ENCODE measurements at places on chromosomes 13 and 19.

DNA sequence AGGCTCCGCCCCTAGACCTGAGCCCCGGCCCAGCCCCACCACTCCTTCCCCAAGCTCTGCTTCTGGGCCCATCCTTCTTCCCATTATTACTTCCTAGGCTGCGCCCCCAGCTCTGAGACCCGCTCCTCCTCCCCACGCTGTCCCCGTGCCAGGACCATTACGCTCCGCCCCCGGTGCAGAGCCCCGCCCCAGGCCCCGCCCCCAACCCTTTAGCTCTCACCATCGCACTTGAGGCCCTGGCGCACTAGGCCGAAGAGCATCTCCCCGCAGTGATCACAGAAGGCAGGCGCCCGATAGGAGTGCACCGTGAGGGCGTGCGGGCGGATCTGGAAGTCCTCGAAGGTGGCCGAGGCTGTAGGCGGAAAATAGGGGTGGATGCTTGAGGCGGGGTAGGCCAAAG lies 6.2 kb downstream of the PRKD2 start:
- DNase-seq = no peak

GRCh38 chr19:56995303-56995702 lies 124.5 kb upstream of the USP29 start:
- no peak for DNase-seq

DNA sequence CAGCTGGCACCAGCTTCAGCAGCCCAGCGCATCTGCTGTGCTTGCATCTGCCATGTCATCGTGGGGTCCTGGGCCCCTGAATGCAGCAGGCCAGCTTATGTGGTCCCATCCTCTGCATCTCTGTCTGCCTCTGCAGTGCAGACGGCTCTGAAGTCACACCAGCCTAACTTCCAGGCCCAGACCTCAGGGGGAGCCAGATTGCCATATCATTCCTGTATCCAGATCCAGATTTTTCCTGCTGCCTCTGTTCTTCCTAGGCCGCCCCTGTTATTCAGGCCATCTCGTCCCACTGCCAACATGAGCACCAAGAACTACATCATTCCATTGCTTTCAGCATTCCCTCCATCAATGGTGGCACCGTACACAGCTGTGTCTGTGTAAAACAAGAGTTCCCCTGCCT lies 571.6 kb downstream of the UQCRFS1 start:
- no peak for DNase-seq

GRCh38 chr19:13835791-13836723 lies 40.8 kb downstream of the ZSWIM4 start:
- no peak for DNase-seq

DNA sequence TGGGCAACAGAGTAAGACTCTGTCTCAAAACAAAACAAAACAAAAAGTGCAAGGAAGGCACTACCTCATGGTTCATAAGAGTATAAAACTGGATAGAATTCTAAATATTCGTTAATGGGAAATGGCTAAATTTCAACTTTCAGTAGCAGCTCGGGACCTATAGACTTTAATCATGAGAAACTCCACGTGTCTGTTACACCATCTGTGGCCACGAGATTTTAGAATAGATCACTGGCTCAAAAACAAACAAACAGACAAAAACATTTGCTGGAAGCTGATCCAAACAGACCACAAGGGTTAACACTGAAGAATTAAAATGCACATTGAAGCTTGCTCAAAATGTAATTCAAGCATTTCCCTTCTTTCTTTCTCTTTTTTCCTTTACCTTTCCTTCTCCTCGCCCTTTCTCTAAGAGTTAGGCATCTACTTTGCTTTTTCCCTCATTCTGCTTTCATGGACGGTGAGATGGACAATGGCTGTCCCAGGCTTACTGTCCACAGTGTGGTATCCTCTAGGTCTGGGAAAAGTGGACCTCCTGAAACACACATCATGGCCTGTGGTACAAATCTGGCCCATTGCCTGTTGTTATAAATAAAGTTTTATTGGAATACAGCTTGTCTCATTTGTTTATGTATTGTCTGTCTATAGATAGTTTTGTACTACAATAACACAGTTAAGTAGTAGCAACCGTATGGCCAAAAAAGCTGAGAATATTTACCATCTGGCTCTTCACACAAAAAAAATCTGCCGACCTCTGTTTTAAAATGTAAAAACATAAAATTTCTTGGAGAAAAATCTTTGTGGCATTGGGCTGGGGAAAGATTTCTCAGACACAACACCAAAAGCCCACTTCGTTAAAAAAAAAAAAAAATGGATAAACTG lies 10.3 kb downstream of the ELAVL1 start:
- no peak for DNase-seq

DNA sequence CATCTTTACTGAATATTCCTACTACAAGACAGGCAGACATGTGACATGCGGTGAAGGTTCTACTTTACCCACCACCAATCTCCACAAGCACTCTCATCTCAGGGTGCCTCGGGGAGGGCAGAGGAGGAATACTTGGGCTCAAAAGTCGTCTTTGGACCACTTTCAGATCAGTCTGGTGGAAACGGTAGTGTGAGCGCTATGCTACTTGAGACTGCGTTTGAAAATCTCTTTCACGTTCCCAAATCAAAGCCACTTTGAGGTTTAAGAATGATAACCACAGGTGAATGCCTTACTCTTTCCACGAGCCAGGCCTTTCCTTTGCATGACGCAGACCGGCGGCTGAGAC lies 1.5 kb upstream of the SOX1 start:
- DNase-seq = no peak
